K562 (cell line): ENCODE measurements at places on chromosomes 12 and 14. TPM values are rescaled to one million over a fixed set of nuclear protein-coding genes. Genes with fewer than 3 reads are reported as not detected.
A peak's percentile ranks its signal among the peaks of the same experiment; 100 is the strongest.

- no peak for DNase-seq
- H3K36me3 ChIP-seq = peaks cover 32% of the 10 kb centered on the region; the same call in 2 of the 3 replicates
- H3K27me3 ChIP-seq = no peaks in the 10 kb centered on the region
- no peaks in the 10 kb centered on the region; the same call in 1 of the 2 replicates for H3K4me1 ChIP-seq
- H3K27ac ChIP-seq = no peak overlapping the region
These were observed 6.4 kb downstream of the GOLGA5 start for GRCh38 chr14:92800525-92800924.

Gene MAP1LC3B2
- total RNA-seq = 1.7 and 2.0 TPM in 2 replicates

Gene GABARAPL1
- total RNA-seq = 10.6 and 11.7 TPM in 2 replicates

Gene OTUB2
- 0.31 and 0.34 TPM in 2 replicates for total RNA-seq

GRCh38 chr12:116670859-116671258, 67.0 kb downstream of the SPRING1 start:
- no peak overlapping the region for H3K27ac ChIP-seq
- H3K36me3 ChIP-seq = no peaks in the 10 kb centered on the region
- DNase-seq = no peak
- no peaks in the 10 kb centered on the region; the same call in 2 of the 3 replicates for H3K4me1 ChIP-seq

Gene YY1
- 74.2 and 76.9 TPM in 2 replicates for total RNA-seq

GRCh38 chr12:116319233-116319897, 41.9 kb upstream of the MED13L start:
- 0 out of 3 replicates have a peak, but pooled peaks cover 4% of the 10 kb centered on the region for H3K4me1 ChIP-seq
- DNase-seq = no peak
- no peak overlapping the region for H3K27ac ChIP-seq
- no peak overlapping the region for H3K4me3 ChIP-seq
- H3K27me3 ChIP-seq = no peaks in the 10 kb centered on the region
- no peaks in the 10 kb centered on the region for H3K36me3 ChIP-seq

DNA sequence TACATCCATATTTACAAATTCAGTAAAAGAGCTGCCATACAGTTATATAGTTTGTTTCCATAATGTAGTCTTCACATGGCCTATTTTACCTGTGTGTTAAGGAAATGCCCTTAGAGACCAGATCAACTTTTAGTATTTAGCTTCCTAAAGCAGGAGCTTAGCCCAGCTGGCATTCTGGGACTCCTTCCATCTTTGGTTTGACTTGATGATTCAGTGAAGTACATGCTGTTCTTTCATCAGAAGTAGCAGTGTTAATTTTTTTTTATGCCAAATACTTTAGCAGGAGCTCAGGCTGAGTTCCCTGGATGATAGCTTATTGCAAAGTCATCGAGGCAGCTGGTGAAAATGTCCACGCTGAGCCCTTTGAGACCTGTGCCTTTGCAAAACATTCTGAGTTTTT, 101.0 kb downstream of the FOXG1 start:
- no peaks in the 10 kb centered on the region for H3K27me3 ChIP-seq
- no peak overlapping the region for H3K4me3 ChIP-seq
- H3K36me3 ChIP-seq = 0 out of 3 replicates have a peak, but pooled peaks cover 2% of the 10 kb centered on the region

Gene SMIM41
- total RNA-seq = not detected in 2 replicates

DNA sequence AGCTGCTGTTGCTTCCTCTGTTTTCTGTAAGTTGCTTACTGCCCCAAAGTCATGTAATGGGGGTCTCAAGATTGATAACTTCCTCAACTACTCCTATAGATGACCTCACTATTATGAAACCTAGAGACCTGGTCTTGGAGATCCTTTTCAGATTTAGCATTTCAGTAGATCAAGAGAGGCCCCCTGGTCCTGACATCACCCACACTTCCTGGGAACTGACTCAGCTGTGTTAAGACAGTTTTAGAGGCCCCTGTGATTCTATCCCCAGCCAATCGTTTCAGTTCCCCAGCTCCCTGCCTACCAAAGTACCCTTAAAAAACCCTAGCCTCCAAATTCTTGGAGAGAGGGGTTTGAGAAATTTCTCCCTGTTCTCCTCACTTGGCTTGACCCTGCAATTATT, 9.2 kb upstream of the ARG2 start:
- no peaks in the 10 kb centered on the region for H3K27me3 ChIP-seq
- H3K4me1 ChIP-seq = no peaks in the 10 kb centered on the region; the same call in 1 of the 2 replicates
- no peak overlapping the region for H3K4me3 ChIP-seq
- no peak for DNase-seq
- no peaks in the 10 kb centered on the region for H3K36me3 ChIP-seq

Gene NUDT4
- total RNA-seq = 132 and 147 TPM in 2 replicates

DNA sequence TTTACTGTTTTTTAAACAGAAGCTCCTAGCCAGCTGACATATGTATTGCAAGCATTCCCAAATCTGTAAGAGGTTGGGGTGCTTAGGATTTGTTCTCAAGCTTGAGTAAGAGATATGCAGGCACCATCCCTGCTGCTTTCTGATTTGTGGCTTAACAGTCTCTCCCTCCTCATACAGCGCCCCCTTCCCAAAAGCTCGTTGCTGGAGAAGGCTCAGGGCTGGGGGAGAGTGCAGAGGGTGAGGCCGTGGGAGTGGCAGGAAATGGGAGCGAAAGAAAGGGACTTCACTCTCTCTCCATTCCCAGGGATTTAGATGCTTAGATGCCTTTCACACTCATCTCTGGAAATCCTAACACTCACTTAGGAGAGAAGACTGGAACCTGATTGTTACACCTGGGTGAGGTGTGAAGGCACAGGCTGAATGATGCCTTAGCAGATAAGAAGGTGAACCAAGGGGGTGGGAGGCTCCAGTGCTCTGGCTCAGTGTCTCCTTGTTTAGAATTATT, 172.0 kb downstream of the C12orf75 start:
- H3K4me1 ChIP-seq = no peaks in the 10 kb centered on the region
- H3K27me3 ChIP-seq = no peaks in the 10 kb centered on the region
- no peaks in the 10 kb centered on the region for H3K36me3 ChIP-seq
- no peak overlapping the region for H3K27ac ChIP-seq
- DNase-seq = no peak
- no peak overlapping the region for H3K4me3 ChIP-seq

Gene TSPAN8
- total RNA-seq = 0.31 and 0.67 TPM in 2 replicates

DNA sequence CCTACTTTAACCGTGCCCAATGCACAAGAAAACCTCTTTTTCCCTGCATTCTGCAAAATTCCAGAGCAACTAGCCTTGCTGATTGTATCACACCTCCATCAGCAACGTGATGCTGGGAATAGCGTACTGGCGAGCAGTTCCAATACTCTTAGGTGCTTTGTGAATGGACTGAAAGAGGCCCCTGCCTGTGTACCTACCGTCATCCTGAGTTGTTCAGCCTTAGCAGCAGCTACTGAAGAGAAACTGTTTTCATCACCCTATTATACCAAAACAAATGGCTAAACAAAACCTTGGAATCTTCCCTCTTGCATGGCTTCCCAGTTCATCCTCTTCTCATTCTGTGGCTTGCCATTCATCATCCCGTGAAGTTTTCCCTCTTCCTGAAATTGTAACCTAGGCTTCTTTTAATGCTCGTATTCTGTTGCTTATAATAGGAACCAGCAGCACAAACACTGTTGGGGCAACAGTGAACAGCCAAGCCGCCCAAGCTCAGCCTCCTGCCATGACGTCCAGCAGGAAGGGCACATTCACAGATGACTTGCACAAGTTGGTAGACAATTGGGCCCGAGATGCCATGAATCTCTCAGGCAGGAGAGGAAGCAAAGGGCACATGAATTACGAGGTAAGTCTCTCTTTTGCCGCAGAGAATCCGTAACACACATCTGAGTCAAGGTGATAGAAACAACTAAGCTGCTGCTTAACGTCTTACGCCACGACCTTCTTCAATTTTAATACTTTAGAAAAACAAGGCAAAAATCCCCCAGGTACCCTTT, 41.9 kb downstream of the RAD52 start:
- DNase-seq = no peak
- H3K36me3 ChIP-seq = peaks cover 83% of the 10 kb centered on the region
- no peaks in the 10 kb centered on the region for H3K27me3 ChIP-seq
- H3K4me3 ChIP-seq = no peak overlapping the region
- H3K4me1 ChIP-seq = peaks cover 4% of the 10 kb centered on the region; the same call in 1 of the 2 replicates

DNA sequence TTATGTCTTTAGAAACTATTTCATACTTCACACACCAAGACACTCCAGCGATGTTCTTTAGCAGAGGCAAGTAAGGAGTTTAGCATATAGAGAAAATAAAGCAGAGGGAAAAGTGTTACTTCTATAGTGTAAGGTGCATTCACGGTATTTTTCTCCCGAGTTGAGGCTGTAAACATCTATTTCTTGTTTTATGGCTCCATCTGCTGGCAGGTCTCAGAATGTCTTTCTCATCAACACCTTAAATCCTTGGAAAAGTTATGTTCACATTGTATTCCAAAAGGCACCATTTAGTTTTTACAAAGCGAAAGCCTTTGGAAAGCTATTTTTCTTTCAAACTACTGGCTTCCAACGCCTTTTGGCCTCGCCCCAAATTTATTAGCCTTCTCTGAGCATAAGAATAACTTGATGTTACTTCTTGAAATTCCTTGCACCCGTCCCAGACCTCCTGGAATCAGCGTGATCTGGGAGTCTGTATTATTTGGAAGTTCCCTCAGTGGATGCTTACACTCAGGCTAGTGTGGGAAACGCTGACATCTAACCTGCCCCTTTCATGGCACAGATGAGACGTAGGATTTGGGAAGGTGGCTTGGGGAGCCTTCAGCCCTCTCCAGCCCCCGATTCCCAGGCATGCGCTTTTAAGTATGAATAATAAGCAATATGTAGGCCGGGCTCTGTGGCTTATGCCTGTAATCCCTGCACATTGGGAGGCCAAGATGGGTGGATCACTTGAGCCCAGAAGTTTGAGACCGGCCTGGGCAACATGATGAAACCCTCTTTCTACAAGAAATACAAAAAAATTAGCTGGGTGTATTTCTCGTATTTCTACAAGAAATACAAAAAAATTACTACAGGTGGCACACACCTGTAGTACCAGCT, 1.9 kb upstream of the PIWIL1 start:
- H3K4me3 ChIP-seq = no peak overlapping the region
- 0 out of 3 replicates have a peak, but pooled peaks cover 2% of the 10 kb centered on the region for H3K27me3 ChIP-seq
- no peaks in the 10 kb centered on the region; the same call in 2 of the 3 replicates for H3K4me1 ChIP-seq
- no peaks in the 10 kb centered on the region for H3K36me3 ChIP-seq
- peak; percentile 42 for DNase-seq

Gene PARPBP
- total RNA-seq = 30.1 and 30.4 TPM in 2 replicates

Gene FAM222A
- 0.29 and 0.83 TPM in 2 replicates for total RNA-seq

Gene GPR65
- total RNA-seq = 0.04 TPM in 2 replicates

Gene VRTN
- 0.09 and 0.11 TPM in 2 replicates for total RNA-seq

DNA sequence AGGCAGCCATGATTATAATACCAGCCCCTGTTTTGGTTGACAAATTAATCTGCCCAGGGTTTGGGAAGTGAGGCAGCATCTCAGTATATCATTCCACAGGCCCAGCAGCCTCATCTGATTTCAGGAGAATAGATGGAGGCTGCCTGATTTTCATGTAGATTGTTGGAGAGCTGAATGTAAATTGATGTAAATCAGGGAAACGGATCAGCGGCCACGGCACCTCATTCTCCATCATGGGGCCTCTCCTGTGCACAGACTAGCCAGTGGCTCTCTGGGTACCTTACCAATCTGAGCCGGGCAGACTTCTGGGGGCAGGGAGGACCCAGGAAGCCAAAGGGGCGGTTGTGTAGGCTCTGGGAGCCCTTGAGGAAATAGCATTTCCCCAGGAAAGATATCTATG, 63.7 kb upstream of the GSC start:
- no peaks in the 10 kb centered on the region for H3K27me3 ChIP-seq
- H3K4me3 ChIP-seq = no peak overlapping the region
- H3K36me3 ChIP-seq = no peaks in the 10 kb centered on the region
- H3K4me1 ChIP-seq = no peaks in the 10 kb centered on the region
- H3K27ac ChIP-seq = no peak overlapping the region

- no peak overlapping the region for H3K27ac ChIP-seq
- H3K27me3 ChIP-seq = no peaks in the 10 kb centered on the region
- no peaks in the 10 kb centered on the region for H3K4me1 ChIP-seq
- H3K4me3 ChIP-seq = no peak overlapping the region
- H3K36me3 ChIP-seq = no peaks in the 10 kb centered on the region
These were observed 193.9 kb upstream of the OR4E1 start for GRCh38 chr14:21867541-21867940.

DNA sequence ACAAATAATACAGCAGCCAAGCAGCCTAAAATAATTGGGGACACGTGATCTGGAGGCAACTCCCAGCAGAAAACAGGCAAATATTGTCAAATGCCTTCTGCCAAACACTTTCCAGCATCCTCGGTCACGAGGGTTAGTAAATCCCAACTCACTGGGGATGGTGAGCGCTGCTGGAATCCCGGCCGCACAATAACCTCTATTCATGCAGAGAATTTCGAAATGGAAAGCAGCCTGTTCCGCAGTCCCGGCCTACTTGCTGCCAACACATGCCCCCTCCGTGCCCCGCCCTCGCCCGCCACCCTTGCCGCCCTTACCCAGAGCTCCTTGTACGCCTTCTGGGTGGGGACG, 62.2 kb downstream of the RFX4 start:
- no peak overlapping the region for H3K27ac ChIP-seq
- peaks cover 2% of the 10 kb centered on the region; the same call in 1 of the 2 replicates for H3K4me1 ChIP-seq
- H3K27me3 ChIP-seq = peaks cover 16% of the 10 kb centered on the region; the same call in 2 of the 3 replicates

GRCh38 chr12:22042976-22043669, 2.9 kb upstream of the CMAS start:
- 0 out of 3 replicates have a peak overlapping the region, but pooled peaks have one; percentile 17 for H3K27ac ChIP-seq
- no peak overlapping the region for H3K4me3 ChIP-seq
- DNase-seq = no peak
- H3K27me3 ChIP-seq = no peaks in the 10 kb centered on the region

DNA sequence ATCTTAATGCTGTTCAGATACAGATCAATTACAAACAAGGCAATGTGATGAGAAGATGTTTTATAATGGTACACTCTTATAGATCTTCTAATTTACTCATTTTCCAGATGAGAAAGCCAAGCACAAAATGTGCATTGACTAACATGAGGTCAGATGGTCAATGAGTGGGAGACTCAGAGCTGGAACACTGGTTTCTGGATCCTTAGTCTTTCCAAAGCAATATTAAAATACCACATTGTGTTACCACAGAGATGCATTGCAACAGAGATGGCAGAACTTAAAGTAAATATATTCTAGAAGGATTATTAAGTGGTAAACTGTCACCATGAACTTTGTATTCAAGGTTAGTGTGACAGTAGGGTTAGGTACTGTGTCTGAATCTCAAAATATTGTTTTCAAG, 113.6 kb downstream of the SLC15A5 start:
- H3K27ac ChIP-seq = no peak overlapping the region
- no peaks in the 10 kb centered on the region for H3K4me1 ChIP-seq
- H3K36me3 ChIP-seq = no peaks in the 10 kb centered on the region
- no peaks in the 10 kb centered on the region for H3K27me3 ChIP-seq
- DNase-seq = no peak

Gene GLS2
- not detected in 2 replicates for total RNA-seq
